ENCODE measurements at places on chromosomes 1 and 21.

DNA sequence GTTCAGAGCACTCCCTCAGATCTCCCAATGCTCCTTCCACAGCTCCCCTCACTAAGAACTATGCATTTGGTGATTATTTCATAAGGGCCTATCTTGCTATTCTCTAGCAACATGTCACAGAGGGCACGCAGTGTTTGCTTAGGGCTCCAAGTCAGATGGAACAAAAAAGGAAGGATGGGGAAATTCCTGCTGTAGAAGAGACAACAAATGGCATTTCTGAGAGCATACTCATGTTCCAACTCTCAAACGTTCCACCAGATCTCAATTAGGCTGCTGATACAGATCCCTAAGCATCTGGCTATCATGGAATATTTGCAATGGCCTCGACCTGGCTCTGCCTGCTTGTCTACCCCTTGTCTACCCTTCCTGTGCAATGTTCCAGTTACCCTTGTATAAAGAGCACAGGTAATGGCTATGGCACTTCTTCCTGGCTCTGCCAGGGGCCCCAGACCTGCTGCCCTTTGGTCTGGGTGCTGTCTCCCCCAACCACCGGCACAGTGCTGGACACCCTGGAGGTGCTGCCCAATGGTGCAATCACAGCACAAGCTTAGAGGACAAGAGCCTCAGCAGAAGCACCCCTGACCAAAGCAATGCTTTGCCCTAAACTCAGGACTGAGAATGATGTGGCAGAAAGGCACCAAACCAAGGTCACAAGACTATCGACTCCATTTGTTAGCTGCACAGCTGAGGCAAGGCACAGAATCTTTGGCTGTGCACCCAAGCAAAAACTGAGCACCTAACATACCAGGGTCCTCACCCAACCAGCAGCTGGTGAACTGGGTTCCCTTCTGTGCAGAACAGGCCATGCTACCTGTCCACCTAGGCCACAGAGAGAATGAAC is 3.6 kb downstream of the PARP1 start:
- DNase-seq, result no peak

- peak; percentile 68 for DNase-seq
Observed at GRCh38 chr21:44949779-44950198, 10.0 kb downstream of the SLX9 start.

DNA sequence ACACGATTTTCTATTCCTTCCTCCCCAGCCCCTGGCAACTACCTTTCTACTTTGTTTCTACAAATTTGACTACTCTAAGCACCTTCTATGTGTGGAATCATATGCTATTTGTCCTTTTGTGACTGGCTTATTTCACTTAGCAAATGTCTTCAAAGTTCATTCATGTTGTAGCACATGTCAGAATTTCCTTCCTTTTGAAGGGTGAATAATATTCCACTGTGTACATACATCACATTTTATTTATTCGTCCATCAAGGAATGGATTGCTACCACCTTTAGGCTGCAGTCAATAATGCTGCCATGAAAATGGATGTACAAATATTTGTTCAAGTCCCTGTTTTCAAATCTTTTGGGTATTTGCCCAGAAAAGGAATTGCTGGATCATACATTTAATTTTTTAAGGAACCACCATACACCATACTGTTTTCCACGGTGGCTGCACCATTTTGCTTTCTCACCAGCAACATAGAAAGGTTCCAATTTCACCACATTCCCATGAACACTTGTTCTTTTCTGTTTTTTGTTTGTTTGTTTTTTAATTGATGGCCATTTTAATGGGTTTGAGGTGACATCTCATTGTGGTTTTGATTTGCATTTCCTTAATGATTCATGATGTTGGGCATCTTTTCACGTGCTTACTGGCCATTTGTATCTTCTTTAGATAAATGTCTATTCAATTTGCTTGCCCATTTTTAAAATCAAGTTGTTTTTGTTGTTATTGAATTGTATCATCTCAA is 3.3 kb upstream of the PDZK1 start:
- DNase-seq, result no peak

GRCh38 chr21:42704861-42705260 is 51.4 kb downstream of the PDE9A start:
- DNase-seq, result no peak

GRCh38 chr1:15696956-15697521 is 12.9 kb downstream of the PLEKHM2 start:
- no peak for DNase-seq

DNA sequence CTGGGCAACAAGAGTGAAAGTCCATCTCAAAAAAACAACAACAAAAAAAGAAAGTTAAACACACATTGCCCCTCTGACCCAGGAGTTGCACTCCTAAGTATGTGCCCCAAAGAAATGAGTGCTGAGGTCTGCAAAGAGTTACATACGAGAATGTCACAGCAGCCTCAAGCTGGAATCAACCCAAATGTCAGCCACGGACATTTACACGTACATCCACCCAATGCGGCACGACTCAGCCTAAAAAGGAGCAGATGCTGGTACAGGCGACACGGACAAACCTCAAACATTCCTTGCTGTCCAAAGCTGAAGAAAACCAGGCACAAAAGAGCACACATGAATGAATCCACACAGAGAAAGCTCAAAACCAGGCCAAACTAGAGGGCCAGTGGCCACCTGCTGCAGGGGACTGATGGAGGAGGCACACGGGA is 46.8 kb upstream of the ECE1 start:
- DNase-seq, result no peak

- no peak for DNase-seq
Observed at GRCh38 chr1:235902677-235903542, 36.2 kb upstream of the LYST start.

DNA sequence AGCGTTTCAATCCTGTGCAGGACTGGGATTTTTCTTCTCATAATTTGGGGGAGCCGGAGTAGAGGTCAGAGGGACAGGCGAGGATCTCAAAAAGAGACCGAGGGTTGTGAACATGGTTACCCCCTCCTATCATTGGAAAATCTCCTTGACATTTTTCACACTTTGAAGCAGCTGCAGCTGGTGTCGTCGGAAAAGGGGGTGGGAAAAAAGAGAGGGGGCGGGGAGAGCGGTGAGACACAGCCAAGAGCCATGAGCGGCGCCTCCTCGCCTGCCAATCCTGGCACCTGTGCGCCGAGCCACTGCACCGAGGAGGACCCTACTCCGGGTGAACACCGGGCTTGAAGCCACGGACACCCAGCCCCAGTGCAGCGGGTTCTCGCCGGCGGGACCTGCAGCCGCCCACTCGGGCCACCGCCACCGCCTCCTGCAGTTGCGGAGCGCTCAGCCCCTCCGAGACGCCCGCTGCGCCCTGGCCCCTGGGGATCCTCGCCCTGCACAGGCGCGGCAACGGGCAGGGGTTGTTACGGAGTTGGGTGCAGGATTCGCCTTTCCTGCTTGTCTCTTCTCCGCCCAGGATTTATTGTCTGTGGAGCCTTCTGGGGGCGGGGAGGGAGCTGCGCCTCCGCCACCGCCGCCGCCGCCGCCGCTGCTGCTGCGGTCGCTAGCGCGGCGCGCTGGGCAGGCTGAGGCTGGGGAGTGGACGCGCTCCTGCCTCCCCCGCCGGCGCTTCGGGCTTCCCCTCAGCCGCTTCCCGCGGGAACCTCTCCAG is at the start of gene LRRC7:
Gene LRRC7, plus strand, starts transcription at position 271 of the 769 bp plus-strand sequence. CDS start 718 bp downstream, outside the sequence.
- DNase-seq, result no peak
